ENCODE measurements at places on chromosomes 3 and 15.

DNA sequence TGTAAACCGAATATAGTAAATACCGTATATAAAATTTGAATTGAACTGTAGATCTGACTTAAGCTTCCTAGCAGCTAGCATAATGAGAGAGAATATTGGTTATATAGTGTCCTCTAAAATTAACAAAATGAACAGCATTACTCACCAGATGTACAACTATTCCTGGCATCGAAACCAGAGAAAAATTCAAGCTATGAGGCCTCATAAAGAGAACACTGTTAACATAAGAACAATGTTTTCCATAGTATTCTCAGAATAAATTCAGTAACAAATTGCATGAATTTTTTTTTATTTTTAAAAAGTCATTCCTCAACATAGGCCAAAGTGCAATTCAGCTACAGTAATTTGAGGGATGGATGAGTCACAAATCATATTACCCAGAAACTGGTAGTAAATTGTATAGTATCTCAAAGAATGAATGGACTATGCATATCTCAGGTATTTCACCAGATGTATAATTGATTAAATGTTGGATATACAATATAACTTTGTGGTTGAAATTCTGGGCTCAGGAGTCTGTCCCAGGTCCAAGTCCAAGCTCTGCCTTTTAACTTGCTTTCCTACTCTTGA is 5.0 kb downstream of the TMEM207 start:
- DNase-seq = no peak

GRCh38 chr3:46100812-46101211 is 73.5 kb upstream of the XCR1 start:
- DNase-seq = no peak

GRCh38 chr3:127089486-127090145 is 103.3 kb upstream of the PRR23E start:
- no peak for DNase-seq

GRCh38 chr3:126259411-126260391 is 79.3 kb upstream of the ALDH1L1 start:
- no peak for DNase-seq

- DNase-seq = no peak
These were observed 120.5 kb downstream of the POLR2M start for GRCh38 chr15:57827021-57827420.

- DNase-seq = no peak
These were observed 16.2 kb downstream of the RIOX2 start for GRCh38 chr3:97956051-97956450.

- peak; percentile 29 for DNase-seq
These were observed 103.1 kb upstream of the TLE3 start for GRCh38 chr15:70200511-70201424.

DNA sequence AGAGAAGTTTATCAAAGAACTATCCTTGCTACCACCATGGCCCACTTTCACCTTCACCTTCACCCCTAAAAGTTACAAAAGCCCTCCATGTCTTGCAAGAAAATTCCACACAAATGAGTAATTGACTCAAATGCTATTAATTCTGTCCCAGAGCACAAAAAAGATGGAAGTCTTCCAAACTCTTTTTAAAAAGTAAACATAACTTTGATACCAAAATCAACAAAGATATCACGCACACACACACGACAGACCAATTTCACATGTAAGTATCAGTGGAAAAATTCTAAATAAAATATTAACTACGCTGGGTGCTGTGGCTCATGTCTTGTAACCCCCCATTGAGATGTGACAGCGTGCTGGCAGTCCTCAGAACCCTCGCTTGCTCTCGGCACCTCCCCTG is 1.1 kb upstream of the MCCC1 start:
- DNase-seq = no peak

DNA sequence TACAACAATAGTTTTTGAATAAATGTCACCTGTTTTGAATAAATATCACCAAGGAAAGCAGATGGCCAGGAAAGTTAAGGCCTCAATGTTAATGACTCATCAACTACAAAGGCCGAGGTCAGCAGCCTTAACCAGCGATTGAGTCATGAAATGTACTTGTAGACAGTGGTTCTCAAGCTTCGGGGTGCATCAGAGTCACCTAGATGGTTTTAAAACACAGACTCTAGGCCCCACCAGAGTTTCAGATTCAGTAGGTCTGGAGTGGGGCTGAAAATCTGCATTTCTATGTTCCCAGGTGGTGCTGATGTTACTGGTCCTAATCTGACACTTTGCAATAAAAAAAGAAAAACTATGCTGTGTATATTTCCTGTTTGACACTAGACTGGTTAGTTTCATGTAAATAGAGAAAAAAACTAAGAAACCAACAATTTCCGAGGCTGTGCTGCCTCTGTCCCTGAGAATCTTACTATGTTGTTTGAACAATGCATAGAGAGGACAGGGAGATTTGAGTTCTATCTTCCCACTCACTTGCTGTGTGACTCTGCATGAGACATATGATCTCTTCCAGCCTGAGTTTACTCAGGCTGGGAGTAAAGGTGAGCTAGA is 9.8 kb downstream of the RAB27A start:
- DNase-seq = no peak

- no peak for DNase-seq
These were observed 38.9 kb downstream of the TLE3 start for GRCh38 chr15:70058642-70059360.

DNA sequence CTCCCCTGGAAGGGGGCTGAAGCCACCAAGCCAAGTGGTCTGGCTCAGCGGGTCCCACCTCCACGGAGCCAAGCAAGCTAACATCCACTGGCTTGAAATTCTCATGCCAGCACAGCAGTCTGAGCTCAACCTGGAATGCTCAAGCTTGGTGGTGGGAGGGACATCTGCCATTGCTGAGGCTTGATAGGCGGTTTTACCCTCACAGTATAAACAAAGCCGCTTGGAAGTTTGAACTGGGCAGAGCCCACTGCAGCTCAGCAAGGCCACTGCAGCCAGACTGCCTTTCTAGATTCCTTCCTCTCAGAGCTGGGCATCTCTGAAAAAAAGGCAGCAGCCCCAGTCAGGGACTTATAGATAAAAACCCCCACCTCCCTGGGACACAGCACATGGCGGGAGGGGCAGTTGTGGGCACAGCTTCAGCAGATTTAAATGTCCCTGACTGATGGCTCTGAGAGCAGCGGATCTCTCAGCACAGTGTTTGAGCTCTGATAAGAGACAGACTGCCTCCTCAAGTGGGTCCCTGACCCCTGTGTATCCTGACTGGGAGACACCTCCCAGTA is 23.2 kb upstream of the IGSF10 start:
- DNase-seq = no peak

- no peak for DNase-seq
These were observed 75.5 kb downstream of the MRPL46 start for GRCh38 chr15:88391700-88392099.

GRCh38 chr15:27065785-27066184 is 94.8 kb downstream of the GABRG3 start:
- DNase-seq = no peak

DNA sequence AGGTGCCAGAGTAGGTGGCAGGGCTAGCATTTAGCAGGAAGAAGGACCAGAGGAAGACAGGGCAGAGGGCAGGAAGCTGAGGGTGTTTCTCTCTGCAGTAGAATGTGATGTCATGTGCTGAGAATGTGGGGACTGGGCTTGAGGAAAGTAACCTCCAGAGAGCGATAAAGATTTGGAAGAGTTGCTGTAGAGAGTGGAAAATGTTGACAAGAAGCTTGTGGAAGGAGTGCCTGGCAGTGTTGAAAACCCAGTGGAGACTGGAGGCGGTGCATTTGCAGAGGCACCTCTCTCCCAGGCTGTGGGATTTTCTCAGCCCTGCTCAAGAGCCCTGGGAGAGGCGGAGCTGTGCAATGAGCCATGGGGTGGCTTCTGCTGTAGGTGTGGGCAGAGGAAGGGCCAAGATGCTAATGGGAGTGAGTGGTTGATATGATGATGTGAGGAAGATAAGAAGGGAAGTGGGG is 54.8 kb downstream of the MESD start:
- DNase-seq = no peak

- no peak for DNase-seq
These were observed 134.4 kb downstream of the PLOD2 start for GRCh38 chr3:146026547-146026946.
